ENCODE measurements at places on chromosomes 1 and 21.

GRCh38 chr21:31273278-31273677 lies 70.8 kb downstream of the TIAM1 start:
- no peak for DNase-seq

- DNase-seq: no peak
These were observed 1.7 kb downstream of the DR1 start for GRCh38 chr1:93347334-93347899.

- DNase-seq: no peak
These were observed 19.0 kb downstream of the ESPN start for GRCh38 chr1:6443339-6444115.

GRCh38 chr21:42209801-42210479 lies 9.0 kb upstream of the ABCG1 start:
- DNase-seq: no peak

GRCh38 chr1:22039594-22040285 lies 12.8 kb upstream of the CDC42 start:
- no peak for DNase-seq

DNA sequence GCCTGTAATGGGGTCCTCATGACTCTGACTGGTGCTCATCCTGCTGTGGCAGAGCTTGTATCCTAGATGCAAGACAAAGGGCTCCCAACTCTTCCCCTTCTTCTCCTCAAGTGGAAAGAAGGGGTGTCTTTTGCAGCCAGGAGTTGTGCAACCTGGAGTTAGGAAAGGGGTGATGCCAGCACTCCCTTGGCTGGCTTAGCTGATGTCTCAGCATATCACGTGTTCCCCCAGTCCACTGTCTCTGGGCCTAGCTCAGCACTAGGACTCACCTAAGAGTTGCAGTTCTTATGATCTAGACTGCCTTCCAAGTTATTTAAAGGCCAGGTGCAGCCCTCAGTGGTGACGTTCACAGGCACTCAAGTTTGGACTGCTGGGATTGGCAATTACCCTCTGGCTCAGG lies 146.2 kb upstream of the GORAB start:
- DNase-seq: no peak

GRCh38 chr1:16116002-16116401 lies 39.9 kb downstream of the EPHA2 start:
- DNase-seq: no peak

DNA sequence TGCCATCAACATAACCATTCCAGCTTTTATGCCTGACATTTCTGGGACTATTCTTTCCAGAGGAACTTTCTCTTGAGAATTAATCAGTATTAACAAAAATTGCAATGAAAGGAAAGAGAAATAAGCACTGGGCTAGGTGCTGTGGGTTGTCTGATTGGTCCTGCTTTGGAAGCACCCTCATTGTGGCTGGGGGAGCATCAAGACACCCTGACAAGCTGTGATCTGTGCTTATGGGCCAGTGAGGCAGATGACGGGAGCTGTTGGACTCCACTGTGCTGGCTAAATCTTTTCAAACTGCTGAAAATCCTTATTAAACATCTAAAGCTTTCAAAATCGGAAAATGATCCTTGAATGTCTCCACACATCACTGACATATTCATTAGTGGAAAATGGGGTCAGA lies 20.0 kb downstream of the UBASH3A start:
- no peak for DNase-seq

DNA sequence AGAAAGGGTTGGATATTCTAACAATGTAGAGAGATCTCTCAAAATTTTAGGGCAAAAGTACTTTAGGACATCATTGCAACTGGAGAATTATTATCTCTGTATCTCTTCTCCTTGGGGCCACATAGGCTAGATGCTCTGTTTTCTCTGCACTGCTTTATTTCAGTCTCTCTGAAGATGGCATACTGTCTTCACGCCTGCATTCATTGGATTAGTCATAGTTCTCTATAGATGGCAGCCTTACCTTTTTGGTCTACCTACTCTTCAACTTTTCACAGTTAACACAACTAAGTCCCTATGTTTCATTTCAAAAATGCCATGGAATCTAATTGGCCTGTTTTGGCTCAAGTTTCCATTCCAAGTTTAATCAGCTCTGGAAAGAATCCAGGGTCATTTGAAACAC lies 1623.3 kb upstream of the B3GALT2 start:
- no peak for DNase-seq

- no peak for DNase-seq
These were observed 129.2 kb downstream of the PTPN14 start for GRCh38 chr1:214422137-214422671.

DNA sequence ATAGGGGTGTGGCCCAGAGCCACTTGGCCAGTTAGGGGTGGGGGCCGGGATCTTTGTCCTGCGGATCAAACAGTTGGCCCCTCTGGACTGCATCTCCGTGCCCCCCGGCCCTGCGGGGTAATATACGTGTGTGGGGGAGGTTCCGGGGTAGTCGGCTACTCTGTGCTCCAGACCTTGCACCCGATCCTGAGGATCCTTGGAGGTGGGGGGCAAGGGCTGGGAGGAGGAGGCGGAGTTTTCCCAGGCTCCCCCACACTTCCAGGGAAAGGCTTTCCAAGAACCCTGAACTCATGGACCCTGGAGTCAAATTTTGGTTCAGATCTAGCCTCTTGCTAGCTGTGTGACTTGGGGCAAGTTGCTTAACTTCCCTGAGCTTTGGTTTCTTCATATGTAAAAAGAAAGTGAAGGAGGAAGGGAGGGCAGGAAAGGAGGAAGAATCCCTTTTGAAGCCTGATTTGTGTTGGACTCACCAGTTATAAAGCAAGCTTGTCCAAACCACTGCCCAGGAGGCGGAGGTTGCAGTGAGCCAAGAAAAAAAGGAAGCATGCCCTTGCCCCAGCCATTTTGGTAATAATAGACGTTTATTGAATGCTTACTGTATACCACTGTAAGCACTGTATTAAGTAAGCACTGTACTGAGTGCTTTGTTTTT lies 686 bp downstream of the MIIP start:
- DNase-seq: no peak

DNA sequence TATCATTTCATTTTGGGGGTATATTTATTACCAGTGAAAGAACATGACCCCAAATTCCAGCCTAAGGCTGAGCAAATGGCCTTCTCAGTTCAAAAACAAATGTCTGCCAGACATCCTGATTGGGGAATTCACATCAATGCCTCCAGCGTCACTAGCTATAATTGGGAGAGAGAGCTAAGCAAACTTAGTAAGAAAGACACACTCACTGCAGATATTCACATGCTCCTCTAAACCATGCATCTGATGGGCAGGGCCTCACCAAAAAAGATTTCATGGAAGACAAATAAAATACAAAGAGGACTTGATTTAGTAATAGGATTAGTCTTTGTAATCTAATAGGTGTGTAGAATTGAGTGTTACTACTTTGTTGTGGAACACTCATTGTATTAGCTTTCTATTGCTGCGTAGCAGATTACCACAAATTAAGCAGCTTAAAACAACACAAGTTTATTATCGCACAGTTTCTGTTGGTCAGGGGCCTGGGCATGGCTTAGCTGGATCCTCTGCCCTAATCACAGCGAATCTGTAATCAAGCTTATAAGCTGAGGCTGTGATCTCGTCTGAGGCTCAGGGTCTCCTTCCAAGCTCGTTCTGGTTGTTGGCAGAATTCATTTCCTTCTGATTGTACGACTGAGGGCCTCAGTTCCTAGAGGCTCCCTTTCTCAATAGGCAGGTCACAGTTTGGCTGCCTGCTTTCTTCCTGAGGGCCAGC lies 243.0 kb downstream of the PBX1 start:
- no peak for DNase-seq

DNA sequence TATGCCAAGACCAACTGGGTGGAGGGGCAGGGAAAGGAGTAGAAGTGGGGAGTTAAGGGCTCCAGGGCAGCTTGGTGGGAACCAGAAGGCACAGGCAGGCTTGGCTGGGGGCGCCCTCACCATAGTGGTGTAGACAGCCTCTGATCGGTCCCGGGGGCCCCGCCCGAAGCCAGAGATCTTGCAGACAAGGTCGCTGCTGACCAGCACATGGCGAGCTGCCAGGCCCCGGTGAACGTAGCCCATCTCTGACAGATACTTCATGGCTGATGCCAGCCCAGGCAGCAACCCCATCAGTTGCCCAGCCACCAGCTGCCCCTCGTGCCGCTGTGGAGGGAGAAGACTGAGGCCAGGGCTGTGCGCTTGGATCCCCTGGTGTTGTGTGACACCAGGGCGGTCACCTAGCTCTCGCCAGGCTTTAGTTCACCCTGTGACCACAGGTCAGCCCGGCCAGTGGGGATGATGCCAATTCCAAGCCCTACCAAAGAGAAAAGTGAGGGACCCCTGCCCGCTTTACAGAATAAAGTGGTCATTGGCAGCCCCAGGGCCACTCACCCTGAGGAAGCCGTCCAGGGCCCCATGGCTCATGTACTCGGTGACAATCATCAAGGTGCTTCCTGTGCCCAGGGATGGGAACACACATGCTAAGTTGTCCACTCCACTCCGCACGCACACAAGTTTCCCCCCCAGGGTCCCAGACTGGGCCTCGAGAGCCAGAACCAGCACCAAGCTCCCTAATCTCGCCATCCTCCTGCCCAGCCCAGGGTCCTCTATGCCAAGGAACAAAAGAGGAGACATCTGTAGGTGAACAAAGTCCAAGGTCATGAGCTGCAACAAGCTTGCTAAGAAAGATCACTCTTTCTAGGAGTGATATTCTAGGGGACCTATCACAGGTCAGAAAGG lies 28.2 kb downstream of the CDCA8 start:
- no peak for DNase-seq

DNA sequence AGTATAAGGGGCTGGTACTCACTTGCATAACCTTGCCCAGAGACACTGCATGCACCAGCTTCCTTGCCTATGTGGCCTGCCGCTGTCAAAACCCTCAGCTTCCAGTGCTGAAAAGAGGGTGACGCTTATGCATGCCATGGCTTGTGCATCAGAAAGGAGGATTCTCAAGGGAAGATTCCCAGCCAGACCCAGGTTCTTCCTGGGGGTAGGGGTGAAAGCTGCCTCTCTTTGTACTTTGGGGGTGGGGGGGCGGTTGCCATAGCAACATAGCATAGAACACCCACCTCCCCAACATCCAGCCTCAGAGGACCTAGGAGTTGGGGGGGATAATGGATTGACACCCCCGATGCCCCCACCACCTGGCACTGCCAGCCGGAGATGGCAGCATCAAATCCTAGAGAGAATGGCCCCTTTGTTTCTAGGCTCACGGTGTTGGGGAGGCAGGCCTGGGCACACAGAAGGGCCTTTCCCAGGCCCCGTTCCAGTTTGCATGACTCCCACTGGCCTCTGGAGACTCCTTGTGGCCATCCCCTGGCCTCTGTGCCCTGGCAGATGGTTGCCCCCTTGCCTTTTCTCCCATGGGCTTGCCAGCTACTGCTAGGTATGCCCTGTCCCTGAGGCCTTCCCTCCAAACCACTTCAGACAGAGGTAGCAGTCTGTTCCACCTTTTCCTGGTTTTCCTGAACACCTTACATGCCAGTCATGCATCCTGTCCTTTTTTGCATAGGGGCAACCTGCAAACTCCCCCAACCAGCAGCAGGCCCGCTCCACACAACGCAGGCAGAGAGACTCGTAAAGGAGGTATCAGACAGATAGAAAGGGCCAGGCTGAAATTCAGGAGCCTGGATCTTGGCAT lies 44.6 kb downstream of the RHBG start:
- no peak for DNase-seq

GRCh38 chr1:7538033-7538432 lies 233.1 kb upstream of the VAMP3 start:
- DNase-seq: peak; percentile 66

DNA sequence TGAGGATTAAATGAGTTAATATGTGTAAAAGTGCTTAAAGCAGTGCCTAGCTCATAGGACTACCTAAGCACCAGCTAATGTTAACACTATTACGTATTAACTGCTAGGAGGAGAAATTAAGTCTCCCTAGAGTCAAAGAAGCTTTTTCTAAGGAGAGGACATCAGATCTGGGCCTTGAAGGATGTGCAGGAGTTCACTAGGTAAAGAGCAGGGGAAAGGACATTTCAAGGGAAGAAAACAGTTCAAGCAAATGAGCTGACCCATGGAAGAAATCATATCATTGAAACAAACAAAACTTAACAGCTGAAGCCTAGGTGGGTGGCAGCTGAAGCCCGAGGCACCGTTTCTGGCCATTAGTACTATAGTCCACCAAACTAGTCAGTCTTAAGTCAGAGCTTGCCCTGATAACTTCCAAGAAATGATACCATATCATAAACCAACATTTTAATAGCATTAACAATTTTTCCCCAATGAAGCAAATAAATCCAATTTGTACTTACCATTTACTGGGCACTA lies 46.7 kb downstream of the TRIT1 start:
- DNase-seq: no peak

DNA sequence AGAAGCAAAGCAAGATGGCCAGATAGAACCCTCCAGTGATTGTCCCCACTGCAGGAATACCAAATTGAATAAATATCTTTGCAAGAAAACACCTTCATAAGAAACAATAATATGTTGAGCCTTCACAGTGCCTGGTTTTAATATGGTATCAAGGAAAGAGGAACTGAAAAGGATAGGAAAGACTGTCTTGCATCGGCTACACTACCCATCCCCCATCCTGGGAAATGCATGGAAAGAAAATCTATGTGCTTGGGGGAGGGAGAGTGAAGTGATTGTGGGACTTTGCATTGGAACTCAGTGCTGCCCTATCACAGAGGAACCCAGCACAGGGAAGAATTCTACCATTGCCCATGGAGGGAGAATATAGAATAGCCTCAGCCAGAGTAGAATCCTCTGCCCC lies 28.6 kb upstream of the AK5 start:
- DNase-seq: no peak

GRCh38 chr1:160774886-160775719 lies 20.9 kb upstream of the LY9 start:
- DNase-seq: no peak

GRCh38 chr1:70426154-70427131 lies 15.4 kb downstream of the CTH start:
- DNase-seq: no peak

- no peak for DNase-seq
These were observed 211.0 kb downstream of the PATJ start for GRCh38 chr1:61953076-61953789.

GRCh38 chr21:43269440-43269839 lies 100.6 kb downstream of the CRYAA start:
- no peak for DNase-seq

GRCh38 chr1:231931846-231932454 lies 305.4 kb downstream of the DISC1 start:
- DNase-seq: no peak

GRCh38 chr21:45158491-45159423 lies 84.4 kb downstream of the ADARB1 start:
- DNase-seq: no peak

- no peak for DNase-seq
These were observed 53.6 kb upstream of the HP1BP3 start for GRCh38 chr1:20840731-20841130.

- no peak for DNase-seq
These were observed 788 bp downstream of the ISG15 start for GRCh38 chr1:1013922-1014648.

GRCh38 chr1:157140063-157140588 lies 1.9 kb upstream of the ETV3 start:
- DNase-seq: no peak

GRCh38 chr1:209428241-209428921 lies 155.1 kb upstream of the CAMK1G start:
- DNase-seq: no peak

DNA sequence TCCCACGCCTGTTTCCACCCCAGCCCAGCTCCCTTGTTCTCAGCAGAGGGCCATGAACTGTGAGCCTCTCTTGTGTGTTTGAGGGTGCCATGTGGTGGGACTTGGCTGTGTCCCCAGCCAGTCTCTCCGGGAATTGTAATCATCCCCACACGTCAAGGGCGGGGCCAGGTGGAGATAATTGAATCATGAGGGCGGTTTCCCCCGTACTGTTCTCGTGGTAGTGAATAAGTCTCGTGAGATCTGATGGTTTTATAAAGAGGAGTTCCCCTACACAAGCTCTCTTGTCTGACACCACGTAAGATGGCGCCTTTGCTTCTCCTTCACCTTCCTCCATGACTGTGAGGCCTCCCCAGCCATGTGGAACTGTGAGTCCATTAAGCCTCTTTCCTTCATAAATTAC lies 57.2 kb upstream of the COL6A2 start:
- DNase-seq: no peak
